NCI-H1048 (cell line): ENCODE measurements at places on chromosomes 7 and 10.

- DNase-seq: no peak
Observed at GRCh38 chr7:17152721-17153120, 145.7 kb upstream of the AHR start.

- DNase-seq: no peak
Observed at GRCh38 chr10:129621693-129622092, 154.7 kb downstream of the MGMT start.

DNA sequence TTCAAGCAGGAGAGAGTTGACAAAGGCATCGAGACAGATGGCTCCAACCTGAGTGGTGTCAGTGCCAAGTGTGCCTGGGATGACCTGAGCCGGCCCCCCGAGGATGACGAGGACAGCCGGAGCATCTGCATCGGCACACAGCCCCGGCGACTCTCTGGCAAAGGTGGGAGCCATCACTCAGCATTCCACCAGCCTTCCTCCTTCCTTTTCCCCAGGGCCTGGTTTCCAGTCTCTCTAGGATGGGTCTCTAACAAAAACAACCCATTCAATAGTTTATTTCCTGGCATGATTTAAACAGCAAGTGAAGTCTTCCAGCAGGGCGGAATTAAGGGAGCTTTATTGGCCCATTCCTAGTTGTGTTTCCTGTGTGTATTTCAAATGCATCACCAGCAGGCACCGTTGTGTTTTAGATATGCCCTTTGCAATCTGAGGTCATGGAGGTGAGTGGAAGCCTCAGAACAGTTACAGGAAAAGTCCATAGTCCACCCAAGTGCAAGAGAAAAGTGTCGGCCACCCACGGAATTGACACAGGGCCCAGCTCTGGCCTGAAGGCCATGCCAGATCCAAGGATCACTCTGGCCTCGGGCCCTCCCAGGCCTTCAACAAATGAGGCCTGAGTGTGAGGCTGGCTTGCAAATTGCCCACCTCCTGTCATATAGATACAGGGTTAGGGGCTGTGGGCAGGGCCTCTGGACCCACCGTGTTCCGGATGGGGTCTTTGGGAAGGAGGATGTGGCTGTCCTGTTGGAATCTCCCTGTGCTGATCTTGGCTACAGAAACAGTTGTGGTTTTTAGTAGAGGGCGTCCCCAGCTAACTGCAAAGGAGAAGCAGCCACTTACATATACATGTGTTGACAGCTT, 46.9 kb upstream of the TRIM8 start:
- no peak for DNase-seq

DNA sequence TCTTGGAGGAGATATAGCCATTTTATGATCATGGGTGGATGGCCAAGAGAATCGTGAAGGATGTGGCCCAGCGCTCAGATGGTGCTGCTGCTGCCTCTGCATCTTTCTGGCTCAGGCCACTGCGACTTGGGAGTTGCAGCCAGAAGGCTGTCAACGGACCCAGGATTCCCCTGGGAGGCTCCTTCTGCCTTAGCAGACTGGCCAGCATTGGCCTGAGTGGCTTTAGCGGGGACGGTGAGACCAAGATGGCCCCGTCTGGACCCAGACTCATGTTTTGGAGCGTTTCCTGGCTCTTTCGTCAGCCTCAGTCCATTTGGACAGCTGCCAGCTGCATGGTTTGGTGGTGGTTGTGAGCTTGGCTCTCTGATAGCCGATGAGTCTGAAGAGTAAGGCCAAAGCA, 97.2 kb downstream of the GALNT17 start:
- DNase-seq: no peak

- DNase-seq: no peak
Observed at GRCh38 chr10:62326176-62326575, 48.0 kb upstream of the ZNF365 start.

DNA sequence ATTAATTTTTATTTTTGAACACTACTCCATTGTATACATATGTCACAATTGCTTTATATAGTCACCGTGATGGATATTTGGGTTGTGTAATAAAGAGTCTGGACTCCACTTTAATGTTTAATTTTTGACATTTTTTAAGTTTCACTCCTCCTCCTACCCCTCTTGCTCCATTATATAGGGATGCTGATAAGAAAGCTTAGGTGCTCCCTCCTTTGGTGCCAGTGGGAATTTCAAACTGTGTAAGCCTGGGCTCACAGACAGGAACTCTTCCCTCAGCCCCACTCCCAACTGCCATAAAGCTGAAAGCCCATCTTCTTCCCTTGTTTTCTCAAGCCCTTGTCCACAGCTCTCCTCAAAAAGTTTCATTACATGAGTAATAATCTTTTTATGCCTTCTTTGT, 47.6 kb downstream of the TWIST1 start:
- no peak for DNase-seq

DNA sequence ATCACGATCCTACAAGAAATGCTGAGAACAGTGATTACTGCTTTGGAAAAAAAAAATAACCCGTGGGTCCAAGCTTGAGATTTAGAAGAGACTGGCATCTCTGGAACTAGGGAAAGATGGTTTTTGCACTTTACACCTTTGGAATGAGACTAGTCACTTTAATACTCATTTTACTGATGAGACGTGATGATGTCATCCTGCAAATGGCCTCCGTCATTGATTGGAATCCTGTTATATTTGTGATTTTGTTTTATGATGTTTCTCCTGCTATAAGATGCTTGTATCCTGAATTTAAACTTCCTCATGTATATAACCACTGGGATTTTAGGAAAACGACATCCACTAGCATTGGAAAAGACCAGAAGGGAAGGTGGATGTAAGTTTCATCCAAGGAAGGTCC, 361.3 kb upstream of the AOAH start:
- no peak for DNase-seq

DNA sequence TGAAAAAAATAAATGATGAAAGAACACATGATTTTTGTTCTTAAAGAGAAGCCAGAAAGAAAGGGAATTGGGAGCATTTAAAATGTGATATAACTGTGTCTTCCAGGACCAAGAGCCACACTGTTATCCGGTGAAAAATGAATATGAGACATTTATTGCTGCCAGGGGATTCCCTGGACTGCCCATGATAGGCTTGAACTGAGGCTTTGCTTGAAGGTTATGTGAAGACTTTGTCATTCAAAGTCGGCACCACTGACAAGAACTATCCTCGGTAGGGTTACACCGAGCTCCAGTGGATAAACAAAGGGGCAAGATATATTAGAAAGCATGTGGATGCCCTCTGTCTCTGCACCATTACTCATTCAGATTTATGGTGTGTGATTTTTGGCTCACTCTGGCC, 125.4 kb upstream of the MINDY3 start:
- no peak for DNase-seq

DNA sequence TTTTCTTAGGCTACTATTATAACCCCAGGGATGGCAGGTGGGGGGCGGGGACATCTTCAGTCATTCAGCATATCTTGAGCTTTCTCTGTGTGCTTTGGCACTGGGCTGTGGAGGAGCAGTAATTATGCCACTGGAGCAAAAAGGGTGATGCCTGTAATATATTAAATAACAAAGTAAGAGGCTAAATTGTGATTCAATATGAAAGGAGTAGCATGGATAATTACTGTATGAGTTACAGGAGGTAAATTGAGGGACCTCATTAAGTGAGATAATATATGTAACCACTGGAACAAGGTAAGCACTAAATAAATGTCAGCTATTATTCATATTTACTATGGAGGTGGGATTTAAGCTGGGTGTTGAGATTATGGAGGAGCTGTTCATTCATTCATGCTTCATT, 3.3 kb upstream of the STN1 start:
- DNase-seq: no peak

- DNase-seq: no peak
Observed at GRCh38 chr7:24130631-24131030, 153.4 kb upstream of the NPY start.

GRCh38 chr10:14751921-14752320, 22.8 kb downstream of the FAM107B start:
- no peak for DNase-seq

- no peak for DNase-seq
Observed at GRCh38 chr7:132604121-132604520, 27.9 kb upstream of the PLXNA4 start.

- no peak for DNase-seq
Observed at GRCh38 chr7:3089493-3089892, 45.8 kb upstream of the CARD11 start.

- DNase-seq: no peak
Observed at GRCh38 chr10:77555591-77556212, 81.9 kb downstream of the KCNMA1 start.
